ENCODE measurements at places on chromosomes 7 and 10.

- no peaks in the 10 kb centered on the region for H3K36me3 ChIP-seq
- no peaks in the 10 kb centered on the region for H3K27me3 ChIP-seq
- H3K4me1 ChIP-seq: no peaks in the 10 kb centered on the region
- DNase-seq: no peak
- no peak overlapping the region for H3K27ac ChIP-seq
- no peak overlapping the region for H3K4me3 ChIP-seq
These were observed 47.1 kb upstream of the OTUD1 start for GRCh38 chr10:23391821-23392220.

GRCh38 chr7:75635036-75635435, 103.7 kb downstream of the HIP1 start:
- no peak for DNase-seq
- H3K4me3 ChIP-seq: no peak overlapping the region
- H3K27ac ChIP-seq: no peak overlapping the region

GRCh38 chr10:88243202-88243744, 339.8 kb downstream of the RNLS start:
- H3K27me3 ChIP-seq: peaks cover 34% of the 10 kb centered on the region
- peak overlapping the region; percentile 50 for H3K4me3 ChIP-seq
- H3K36me3 ChIP-seq: no peaks in the 10 kb centered on the region
- peaks cover 14% of the 10 kb centered on the region for H3K4me1 ChIP-seq

DNA sequence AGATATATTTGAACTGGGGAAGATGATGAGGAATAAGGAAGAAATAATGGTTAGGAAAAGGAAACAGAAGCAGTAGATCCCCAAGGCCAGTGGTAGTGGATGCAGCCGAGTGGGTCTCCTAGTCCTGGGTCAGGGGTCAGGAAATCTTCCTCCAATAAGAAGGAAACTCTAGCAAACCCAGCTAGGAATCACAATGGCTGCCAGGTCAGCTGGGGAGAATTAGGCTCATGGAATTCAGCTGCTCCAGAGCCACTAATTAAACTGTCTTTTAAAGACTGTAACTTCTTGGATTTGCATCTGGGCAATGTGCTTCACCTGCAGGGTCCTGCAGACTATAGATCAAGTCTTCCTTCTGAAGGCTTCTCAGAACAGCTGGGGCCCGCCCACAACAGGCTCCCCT, 644.4 kb downstream of the KCNMA1 start:
- no peak for DNase-seq
- H3K27me3 ChIP-seq: no peaks in the 10 kb centered on the region
- H3K4me1 ChIP-seq: no peaks in the 10 kb centered on the region

GRCh38 chr7:101017064-101017777, 2.7 kb upstream of the MUC17 start:
- DNase-seq: peak; percentile 87
- no peaks in the 10 kb centered on the region for H3K36me3 ChIP-seq
- H3K27ac ChIP-seq: peak overlapping the region; percentile 95
- peak overlapping the region; percentile 64 for H3K4me3 ChIP-seq
- peaks cover 5% of the 10 kb centered on the region for H3K27me3 ChIP-seq

- no peak for DNase-seq
- H3K27ac ChIP-seq: no peak overlapping the region
- no peaks in the 10 kb centered on the region for H3K27me3 ChIP-seq
- H3K4me3 ChIP-seq: no peak overlapping the region
- H3K4me1 ChIP-seq: no peaks in the 10 kb centered on the region
These were observed 59.2 kb downstream of the TRIM24 start for GRCh38 chr7:138519061-138519798.

DNA sequence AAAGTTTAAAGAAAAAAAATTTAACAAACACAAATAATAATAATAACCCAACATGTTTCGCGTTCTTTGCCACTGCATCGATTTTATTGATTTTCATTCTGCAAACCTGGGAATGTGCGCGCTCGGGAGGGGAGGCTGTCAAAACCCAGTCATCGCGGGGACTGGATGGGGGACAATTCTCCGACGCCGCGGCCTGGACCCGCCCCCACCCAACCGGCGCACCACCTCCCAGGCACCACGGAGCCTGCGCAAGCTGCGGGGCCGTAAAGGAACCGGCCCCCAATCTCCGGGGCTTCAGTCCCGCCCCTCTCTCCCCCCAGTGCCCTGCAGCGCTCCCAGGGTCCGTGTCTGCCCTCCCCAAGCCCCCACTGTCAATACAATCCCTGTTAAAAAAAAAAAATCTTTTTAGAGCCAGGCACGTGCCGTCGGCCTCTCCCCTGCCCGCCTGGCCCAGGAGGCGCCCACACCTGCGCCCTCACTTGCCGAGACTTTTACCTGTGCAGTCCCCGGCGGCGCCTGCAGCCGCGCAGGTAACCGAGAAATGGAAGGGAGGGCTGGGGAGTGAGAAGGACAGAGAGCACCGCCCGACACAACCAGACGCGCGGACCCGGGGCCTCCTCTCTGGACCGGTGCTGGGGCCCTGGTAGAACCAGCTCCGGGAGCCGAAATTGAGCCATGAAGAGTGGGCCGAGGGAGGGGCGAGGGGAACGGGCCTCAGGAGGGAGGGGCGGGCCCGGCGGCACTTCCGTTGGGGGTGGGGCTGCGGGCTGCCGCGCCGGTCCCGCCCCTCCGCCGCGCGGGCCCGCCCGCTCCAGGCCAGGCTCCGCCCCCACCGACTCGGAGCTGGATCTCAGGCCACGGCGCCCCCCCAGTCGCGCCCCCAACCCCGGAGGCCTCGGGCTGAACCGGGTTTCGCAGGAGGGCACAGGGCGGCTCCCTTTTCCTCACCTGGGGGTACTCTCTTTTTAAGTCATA, 7.6 kb upstream of the ZNF503 start:
- peak overlapping the region; percentile 36 for H3K27ac ChIP-seq
- H3K27me3 ChIP-seq: peaks cover 94% of the 10 kb centered on the region
- H3K36me3 ChIP-seq: no peaks in the 10 kb centered on the region
- peak; percentile 91 for DNase-seq
- peak overlapping the region; percentile 78 for H3K4me3 ChIP-seq

DNA sequence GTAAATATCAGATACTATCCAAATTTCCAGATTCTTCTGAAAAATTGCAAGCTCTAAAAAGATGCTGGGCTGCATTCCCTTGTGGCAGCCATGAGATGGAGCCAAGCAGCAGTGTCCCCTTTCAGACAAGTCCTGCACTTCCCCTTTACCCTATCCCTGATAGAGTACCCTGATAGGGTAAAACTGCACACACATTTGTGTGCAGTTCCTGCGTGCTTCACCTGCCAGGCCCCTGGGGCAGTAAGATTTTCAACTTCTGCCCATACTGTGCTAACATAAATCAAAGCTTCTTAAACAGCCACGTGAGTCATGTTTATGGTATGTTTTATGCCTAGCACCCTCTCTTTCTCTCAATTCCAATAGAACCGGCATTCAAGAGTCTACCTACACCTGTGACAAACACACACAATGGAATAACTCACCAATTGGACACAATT, 52.2 kb downstream of the IFIT5 start:
- H3K36me3 ChIP-seq: no peaks in the 10 kb centered on the region
- H3K27ac ChIP-seq: no peak overlapping the region
- H3K27me3 ChIP-seq: no peaks in the 10 kb centered on the region

GRCh38 chr7:105295596-105296352, 92.9 kb downstream of the SRPK2 start:
- no peak overlapping the region for H3K4me3 ChIP-seq
- no peaks in the 10 kb centered on the region for H3K36me3 ChIP-seq
- DNase-seq: no peak
- H3K4me1 ChIP-seq: peaks cover 5% of the 10 kb centered on the region
- H3K27me3 ChIP-seq: no peaks in the 10 kb centered on the region

GRCh38 chr10:3873728-3874461, 88.9 kb upstream of the KLF6 start:
- H3K27me3 ChIP-seq: no peaks in the 10 kb centered on the region
- H3K36me3 ChIP-seq: no peaks in the 10 kb centered on the region
- no peak overlapping the region for H3K4me3 ChIP-seq
- H3K4me1 ChIP-seq: peaks cover 4% of the 10 kb centered on the region
- no peak overlapping the region for H3K27ac ChIP-seq
- no peak for DNase-seq

DNA sequence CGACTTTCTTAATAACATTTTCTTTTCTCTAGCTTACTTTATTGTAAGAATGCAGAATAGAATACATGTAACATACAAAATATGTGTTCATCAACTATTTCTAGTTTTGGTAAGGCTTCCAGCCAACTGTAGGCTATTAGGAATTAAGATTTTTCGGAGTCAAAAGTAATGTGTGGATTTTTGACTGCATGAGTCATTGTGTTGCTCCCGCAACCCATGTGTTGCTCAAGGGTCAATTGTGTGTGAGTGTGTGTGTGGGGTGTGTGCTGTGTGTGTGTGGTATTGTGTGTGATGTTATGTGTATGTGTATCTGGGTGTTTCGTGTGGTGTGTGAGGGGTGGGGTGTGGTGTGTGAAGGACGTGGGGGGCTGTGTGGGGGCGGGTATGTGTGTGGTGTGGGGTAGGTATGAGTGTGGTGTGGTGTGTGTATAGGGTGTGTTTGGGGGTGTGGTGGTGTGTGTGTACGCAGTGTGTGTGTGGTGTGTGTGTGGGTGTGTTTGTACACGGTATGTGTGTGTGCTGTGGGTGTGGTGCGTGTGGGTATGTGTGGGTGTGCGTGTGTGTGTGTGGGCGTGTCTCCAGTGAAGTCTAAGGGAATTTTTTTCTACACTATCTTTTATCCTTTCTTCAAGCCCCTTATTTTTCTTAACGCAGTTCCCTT, 60.5 kb downstream of the RSU1 start:
- no peak overlapping the region for H3K27ac ChIP-seq
- no peaks in the 10 kb centered on the region for H3K4me1 ChIP-seq
- DNase-seq: no peak
- peaks cover 16% of the 10 kb centered on the region for H3K36me3 ChIP-seq
- H3K27me3 ChIP-seq: no peaks in the 10 kb centered on the region

DNA sequence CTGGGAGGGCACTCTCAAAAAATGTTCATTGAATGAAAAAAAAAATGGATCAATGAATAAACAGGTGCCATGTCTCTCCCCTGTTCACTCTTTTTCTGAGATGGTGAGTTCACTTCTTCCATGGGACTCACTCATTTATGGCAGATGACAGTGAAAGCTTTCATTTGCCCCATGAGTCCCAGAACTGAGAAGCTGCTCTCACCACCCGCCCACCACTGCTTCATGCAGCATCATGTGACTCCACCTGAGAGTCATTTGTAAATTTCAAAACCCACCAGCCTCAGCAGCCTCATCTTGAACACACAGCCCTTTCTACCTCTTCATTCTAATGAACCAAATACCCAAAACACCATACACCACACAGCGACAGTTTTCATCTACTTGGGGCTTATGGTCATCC, 64.9 kb downstream of the SCRN1 start:
- H3K27me3 ChIP-seq: no peaks in the 10 kb centered on the region
- no peak overlapping the region for H3K27ac ChIP-seq
- no peak for DNase-seq
- no peaks in the 10 kb centered on the region for H3K4me1 ChIP-seq

DNA sequence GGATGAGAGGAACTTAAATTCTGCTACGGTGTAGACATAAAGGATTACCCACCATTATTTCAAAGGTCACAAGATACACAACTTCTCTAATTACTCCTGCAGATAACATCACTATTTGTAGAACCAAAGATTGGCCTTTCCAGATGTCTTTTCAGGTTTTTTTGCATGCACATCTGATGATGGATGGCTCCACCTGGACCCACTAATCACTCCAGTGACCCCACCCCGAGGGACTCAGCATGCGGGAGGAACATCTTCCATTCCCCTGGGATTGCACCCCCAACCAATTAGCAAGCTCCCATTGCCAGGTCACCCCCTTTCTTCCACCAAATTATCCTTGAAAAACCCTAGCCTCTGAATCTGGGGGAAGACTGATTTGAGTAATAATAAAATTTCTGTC, 608.9 kb downstream of the CNTNAP2 start:
- no peak overlapping the region for H3K27ac ChIP-seq
- H3K4me3 ChIP-seq: no peak overlapping the region
- H3K4me1 ChIP-seq: no peaks in the 10 kb centered on the region
- DNase-seq: no peak

GRCh38 chr10:4121502-4122380, 336.7 kb upstream of the KLF6 start:
- H3K4me1 ChIP-seq: no peaks in the 10 kb centered on the region
- DNase-seq: no peak
- H3K27ac ChIP-seq: no peak overlapping the region

DNA sequence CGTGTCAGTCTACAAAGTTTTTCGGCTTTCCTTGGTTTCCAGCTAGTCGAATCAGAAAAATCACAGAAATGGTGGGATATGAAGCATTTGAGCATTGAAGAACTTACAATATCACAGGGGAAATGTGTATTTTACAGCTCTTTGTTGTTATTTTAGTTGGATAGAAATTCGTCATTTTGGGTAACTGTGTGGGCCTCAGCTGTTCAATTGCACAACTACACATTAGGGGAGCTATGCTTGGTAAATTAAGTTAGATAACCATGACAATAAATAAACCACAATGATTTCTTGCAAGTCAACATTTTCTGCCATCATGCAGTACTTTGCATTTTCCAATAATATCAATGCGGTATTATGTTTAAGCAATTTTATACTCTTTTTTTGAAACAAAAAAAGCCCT, 80.4 kb upstream of the ANK3 start:
- no peak for DNase-seq
- H3K27me3 ChIP-seq: no peaks in the 10 kb centered on the region
- no peaks in the 10 kb centered on the region for H3K4me1 ChIP-seq
- H3K27ac ChIP-seq: no peak overlapping the region
- H3K4me3 ChIP-seq: no peak overlapping the region

DNA sequence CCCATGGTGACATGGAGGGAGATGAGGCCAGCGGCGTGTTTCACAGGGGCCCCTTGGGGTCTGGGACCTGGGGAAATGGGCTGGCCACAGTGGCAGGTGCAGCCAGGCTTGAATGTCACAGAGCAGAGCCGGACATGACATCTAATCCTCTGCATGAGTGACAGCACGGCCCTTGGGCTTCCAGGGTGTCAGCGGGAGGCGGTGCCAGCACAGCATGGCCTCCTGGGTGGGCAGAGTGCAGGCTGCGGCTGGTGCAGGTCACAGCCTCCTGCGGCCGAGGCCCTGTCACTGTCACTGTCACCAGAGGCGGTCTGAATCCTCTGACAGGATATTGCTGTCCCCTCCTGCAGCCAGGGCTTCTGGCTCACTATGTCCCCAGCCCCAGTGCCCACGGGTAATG, 18.2 kb downstream of the BHLHA15 start:
- peak; percentile 30 for DNase-seq
- H3K27me3 ChIP-seq: no peaks in the 10 kb centered on the region
- H3K36me3 ChIP-seq: peaks cover 4% of the 10 kb centered on the region

DNA sequence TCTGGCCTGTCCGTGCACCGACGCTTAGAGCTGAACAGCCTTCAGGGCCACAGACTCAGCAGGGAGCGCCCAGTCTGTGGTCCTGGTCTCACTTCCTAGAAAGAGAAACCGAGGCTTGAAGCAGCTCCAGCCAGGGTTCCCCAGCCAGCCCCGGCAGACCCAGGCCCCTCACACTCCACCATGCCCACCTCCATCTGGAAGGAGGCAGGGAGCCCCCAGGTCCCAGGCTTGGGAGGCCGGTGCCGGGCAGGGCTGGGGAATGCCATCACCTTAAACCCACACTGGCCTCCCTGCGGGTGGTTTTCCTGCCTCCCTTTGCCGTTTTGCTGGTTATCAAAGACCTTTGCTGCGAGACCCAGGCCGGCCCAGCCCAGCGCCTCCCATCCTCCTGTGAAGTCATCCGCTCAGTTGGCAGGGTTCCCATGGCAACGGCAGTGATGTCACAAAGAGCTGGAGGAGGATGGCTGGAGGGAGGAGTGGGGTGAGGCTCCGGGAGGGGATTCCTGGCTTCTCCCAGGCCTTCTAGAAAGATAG, 24.0 kb downstream of the ELFN1 start:
- H3K27ac ChIP-seq: peak overlapping the region; percentile 68
- no peaks in the 10 kb centered on the region for H3K4me1 ChIP-seq
